ENCODE measurements at places on chromosomes 2 and 18. TPM values are rescaled to one million over a fixed set of nuclear protein-coding genes. Genes with fewer than 3 reads are reported as not detected.

SLC40A1 gene
- total RNA-seq, result 0.76 TPM

SERPINB4 gene
- 0.53 TPM for total RNA-seq

GRCh38 chr2:144170179-144170578 lies 349.7 kb downstream of the ZEB2 start:
- no peaks in the 10 kb centered on the region for H3K4me1 ChIP-seq
- no peaks in the 10 kb centered on the region for H3K27me3 ChIP-seq
- H3K36me3 ChIP-seq, result peaks cover 16% of the 10 kb centered on the region
- H3K27ac ChIP-seq, result no peak overlapping the region
- no peak for DNase-seq

CTAGE1 gene
- not detected for total RNA-seq

GRCh38 chr18:35515460-35516130 lies 17.8 kb upstream of the INO80C start:
- no peak for DNase-seq
- H3K27me3 ChIP-seq, result no peaks in the 10 kb centered on the region
- no peak overlapping the region for H3K4me3 ChIP-seq
- H3K4me1 ChIP-seq, result peaks cover 33% of the 10 kb centered on the region
- no peaks in the 10 kb centered on the region for H3K36me3 ChIP-seq
- H3K27ac ChIP-seq, result no peak overlapping the region

DNAJC5G gene
- total RNA-seq, result 0.18 TPM

DNA sequence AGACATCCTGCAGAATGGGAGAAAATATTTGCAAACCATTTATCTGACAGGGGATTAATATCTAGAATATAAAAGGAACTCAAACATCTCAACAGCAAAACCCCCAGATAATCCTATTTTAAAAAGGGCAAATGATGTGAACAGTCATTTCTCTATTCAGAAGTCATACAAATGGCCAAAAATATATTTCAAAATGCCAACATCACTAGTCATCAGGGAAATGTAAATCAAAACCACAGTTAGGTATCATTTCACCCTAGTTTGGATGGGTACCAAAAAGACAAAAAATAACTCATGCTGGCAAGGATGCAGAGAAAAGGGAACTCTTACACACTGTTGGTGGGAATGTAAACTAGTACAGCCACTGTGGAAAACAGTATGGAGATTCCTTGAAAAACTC lies 70.0 kb downstream of the TBR1 start:
- no peak for DNase-seq
- H3K27me3 ChIP-seq, result no peaks in the 10 kb centered on the region
- H3K4me1 ChIP-seq, result no peaks in the 10 kb centered on the region
- H3K36me3 ChIP-seq, result peaks cover 6% of the 10 kb centered on the region
- no peak overlapping the region for H3K4me3 ChIP-seq

GRCh38 chr2:27379836-27380625 lies 503 bp downstream of the ZNF513 start:
- H3K27me3 ChIP-seq, result no peaks in the 10 kb centered on the region
- peaks cover 62% of the 10 kb centered on the region for H3K36me3 ChIP-seq
- DNase-seq, result no peak

GRCh38 chr18:3875376-3875775 lies 425.4 kb downstream of the TGIF1 start:
- no peak for DNase-seq
- no peaks in the 10 kb centered on the region for H3K27me3 ChIP-seq
- peaks cover 28% of the 10 kb centered on the region for H3K4me1 ChIP-seq
- H3K4me3 ChIP-seq, result no peak overlapping the region
- no peak overlapping the region for H3K27ac ChIP-seq

DNA sequence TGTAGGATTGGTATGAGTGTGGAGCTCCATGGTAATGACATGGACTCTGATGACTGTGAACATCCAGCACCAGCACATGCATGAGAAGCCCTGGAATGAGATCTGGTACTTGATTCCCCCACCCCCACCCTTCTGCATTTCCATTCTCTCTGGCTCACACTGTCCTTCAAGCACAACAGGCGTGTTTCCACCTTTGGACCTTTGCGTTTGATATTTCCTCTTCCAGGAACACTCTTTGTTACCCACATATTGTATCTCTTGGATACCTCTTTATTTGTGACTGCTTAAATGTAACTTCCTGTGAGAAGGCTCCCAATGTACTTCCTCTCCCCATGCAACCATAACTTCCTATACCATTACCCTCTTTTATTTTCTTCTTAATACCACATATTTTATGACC lies 263.8 kb downstream of the HNMT start:
- no peak overlapping the region for H3K27ac ChIP-seq
- H3K27me3 ChIP-seq, result no peaks in the 10 kb centered on the region
- H3K36me3 ChIP-seq, result no peaks in the 10 kb centered on the region
- peaks cover 27% of the 10 kb centered on the region for H3K4me1 ChIP-seq

- H3K27ac ChIP-seq, result no peak within 1 kb of the TSS
- DNase-seq, result no peak
- H3K36me3 ChIP-seq, result no peaks in the 10 kb centered on the region
- H3K4me3 ChIP-seq, result peak within 1 kb of the TSS; percentile 78
Observed at GRCh38 chr2:154698296-154698720, at the start of gene KCNJ3. TSS of gene KCNJ3 (plus strand) at chr2:154698695. CDS start at chr2:154698776, 81 bp downstream.

DNA sequence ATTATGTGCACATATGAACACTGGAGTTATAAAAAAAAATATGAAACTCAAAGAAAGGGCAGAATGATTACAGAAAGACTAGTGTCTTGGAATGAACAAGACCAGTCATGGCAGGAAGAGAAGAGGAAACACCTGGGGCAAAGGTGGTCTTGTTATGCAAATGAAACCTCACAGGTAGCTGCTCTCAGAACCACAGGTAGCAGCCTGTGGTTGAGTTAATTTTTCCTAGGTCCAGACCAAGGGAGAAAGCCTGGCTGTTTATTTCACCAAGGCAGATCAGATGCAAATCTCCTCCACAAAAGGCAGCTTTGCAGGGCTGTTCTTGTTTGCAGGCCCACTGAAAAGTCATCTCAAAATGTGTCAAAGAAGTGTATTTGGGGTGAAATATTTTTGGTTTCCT lies 785.8 kb downstream of the RNF144A start:
- H3K36me3 ChIP-seq, result peaks cover 18% of the 10 kb centered on the region
- H3K27me3 ChIP-seq, result no peaks in the 10 kb centered on the region
- H3K4me1 ChIP-seq, result peaks cover 58% of the 10 kb centered on the region
- DNase-seq, result no peak
- H3K4me3 ChIP-seq, result peak overlapping the region; percentile 31

Measured in WTC11 (cell line).